ENCODE measurements at places on chromosomes 2 and 18.

- no peak for DNase-seq
These were observed 63.7 kb downstream of the COBLL1 start for GRCh38 chr2:164777847-164778461.

- no peak for DNase-seq
These were observed 13.5 kb upstream of the FEZ2 start for GRCh38 chr2:36611316-36611990.

DNA sequence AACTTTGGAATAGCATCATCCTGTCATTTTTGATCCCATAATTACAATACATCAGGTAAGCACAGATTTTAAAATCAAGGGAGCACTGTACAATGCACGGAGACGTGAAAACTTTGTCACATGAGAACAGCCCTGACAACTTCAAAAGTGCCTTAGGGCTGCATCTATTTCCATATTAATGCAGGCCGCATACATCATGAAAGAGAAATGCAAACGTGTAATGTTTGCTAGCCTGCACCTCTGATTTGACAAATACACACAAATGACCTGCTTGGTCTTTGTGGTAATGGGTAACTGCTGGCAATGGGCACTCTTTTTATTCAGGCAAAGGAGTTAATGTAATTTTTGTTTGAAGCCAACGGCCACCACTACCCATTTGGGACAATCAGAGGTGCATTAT, 202.0 kb upstream of the EPHA4 start:
- no peak for DNase-seq

- no peak for DNase-seq
These were observed 9.0 kb upstream of the ARHGEF4 start for GRCh38 chr2:130827502-130828251.

GRCh38 chr2:40488927-40489677, 37.2 kb upstream of the SLC8A1 start:
- peak; percentile 51 for DNase-seq

DNA sequence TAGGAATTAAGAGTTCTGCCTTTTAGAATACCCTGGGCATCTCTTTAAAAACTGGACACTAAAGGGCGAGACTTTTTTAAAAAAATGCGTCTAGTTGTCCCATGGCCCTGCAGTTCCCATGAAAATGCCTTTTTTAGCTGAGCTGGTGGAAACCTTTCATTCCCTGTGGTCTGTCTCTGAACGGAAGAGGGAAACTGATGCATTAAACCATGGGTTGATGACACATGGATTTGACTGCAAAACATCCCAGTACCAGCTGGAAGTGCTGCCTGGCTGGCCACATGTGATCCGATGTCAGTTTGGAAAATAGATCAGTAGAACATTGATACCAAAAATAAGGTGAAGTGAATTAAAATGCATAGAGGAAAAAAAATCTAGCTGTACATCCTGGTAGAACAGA, 129.2 kb downstream of the MYO1B start:
- DNase-seq = no peak

DNA sequence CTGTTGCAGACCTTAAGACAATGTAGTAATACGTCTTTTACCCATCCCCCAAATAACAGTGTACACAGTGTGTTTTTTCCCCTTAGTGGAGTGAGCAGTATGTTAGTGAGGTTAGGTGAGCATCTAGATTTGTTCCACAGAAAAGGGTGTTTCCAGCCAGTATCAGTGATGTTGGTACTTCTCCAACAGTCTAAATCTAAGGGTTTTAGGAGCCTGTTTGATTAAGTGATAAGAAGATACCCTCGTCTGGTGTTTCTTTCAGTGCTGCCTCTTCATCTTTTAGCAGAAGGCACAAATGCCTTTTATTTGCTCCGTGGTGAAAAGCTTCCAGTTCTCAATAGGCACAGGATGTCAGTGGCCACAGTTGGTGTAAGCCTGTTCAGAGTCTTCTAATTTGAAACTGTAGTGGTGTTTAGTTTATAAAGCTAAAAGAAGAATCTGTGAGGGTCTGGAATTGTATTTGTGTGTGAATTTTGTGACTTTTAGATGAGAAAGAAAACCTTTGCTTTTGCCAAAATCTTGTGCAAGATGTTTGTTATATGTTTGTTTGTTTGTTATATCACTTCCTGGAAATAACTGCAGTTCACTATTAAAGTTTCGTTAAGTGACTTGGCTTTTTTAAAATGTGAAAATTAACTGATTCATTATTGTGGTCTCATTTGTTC, 71.2 kb downstream of the MAP4K4 start:
- DNase-seq = no peak

DNA sequence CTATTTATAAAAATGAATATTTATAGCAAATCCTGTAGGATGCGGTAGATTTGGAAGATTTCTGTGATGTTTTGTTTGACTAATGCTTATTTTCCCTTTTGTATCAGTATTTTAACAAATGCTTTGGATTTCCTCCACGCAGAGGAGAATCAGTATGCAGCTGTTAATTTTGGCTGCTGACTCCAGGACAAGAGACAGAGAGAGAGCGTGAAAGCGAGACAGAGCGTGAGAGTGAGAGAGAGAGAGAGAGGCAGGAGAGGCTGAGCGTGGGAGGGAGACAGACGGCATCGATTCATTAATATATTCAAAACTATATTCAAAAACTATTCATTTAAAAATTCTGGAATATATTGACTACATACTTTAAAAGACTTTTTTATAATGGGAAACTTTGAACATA, 62.5 kb downstream of the RRM2 start:
- DNase-seq = no peak

DNA sequence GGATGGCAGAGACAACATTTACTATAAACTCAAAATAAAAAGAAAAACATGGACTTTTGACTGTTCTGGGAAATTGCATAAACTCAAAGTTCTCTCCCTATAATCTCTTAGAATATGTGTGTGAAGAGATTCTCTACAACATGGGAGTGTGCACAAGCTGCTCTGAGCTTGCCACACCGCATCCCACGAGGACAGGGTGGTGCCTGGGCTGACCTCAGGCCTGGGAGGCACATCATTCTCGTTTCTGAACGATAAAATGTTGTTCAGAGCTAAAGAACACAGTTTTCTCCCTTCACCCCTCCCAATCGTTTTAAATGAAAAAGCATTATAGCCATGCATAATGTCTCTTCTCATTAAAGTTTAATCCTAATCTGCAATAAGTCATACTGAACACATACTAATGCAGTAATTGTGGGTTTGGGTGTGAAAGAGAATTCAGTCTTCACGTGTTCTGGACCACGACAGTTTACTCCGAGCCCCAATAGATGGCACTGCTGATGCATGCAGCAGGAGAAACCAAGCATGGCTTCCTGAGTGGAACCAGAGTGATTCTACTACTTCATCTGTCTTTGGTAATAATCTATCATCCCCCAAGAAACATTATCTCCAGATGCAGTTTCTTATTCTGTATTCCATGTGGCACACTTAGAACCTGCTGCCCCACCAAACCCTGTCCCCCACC, 46.9 kb upstream of the LAMA1 start:
- DNase-seq = no peak

DNA sequence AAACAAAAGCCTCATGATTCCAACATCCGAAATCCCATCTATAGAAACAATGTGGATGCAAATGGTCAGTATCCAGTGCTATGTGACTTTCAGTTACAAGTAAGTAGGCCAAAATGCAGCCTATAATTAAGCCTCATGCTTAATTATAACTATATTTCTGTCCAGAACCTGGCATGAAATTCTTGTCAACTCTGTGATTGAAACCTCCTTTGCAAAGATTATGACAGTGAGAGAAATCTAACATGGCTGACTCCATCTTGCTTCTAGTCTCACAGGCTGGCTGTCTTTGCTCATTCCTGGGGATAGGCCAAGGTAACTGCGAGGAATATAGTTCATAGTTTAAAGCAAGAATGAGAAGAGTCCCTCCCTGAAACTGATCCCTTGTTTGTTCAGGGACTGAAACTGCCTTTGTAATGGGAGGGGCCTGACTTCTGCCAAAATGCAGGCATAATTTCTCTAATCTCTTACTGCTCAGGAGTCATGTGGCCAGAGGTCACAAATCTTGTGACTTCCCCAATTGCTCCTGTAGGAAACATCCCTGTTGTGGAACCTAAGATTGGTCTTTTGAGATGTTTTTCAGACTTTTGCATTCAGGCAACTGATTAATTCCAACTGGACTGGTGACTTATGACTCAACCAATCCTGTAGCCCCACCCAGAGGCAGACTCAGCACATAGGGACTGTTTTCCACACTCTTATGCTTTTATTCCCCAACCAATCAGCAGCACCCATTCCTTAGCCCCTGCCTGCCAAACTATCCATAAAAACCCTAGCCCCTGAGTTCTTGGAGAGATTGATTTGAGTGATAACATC, 84.5 kb upstream of the TLK1 start:
- DNase-seq = peak; percentile 18

- no peak for DNase-seq
These were observed 44.6 kb downstream of the TFCP2L1 start for GRCh38 chr2:121240436-121240835.

DNA sequence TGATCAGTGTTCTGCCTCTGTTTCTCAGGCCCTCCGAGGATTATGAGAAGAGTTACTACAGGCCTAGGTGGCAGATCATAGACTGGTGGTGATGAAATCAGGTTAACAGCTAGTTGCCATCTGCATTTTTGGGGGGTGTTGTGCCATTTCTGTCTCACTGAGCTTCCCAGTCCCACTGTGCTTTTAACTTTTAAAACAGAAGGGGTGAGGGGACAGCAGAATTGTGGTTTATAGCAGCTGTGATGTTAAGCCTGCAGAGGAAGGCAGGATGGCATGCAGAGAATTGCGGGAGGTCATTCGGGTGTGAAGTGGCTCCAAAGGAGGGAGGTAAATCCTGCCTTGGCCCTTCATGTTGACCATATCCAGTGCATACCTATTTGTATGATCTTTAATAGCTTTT, 5.0 kb downstream of the CAB39 start:
- no peak for DNase-seq

DNA sequence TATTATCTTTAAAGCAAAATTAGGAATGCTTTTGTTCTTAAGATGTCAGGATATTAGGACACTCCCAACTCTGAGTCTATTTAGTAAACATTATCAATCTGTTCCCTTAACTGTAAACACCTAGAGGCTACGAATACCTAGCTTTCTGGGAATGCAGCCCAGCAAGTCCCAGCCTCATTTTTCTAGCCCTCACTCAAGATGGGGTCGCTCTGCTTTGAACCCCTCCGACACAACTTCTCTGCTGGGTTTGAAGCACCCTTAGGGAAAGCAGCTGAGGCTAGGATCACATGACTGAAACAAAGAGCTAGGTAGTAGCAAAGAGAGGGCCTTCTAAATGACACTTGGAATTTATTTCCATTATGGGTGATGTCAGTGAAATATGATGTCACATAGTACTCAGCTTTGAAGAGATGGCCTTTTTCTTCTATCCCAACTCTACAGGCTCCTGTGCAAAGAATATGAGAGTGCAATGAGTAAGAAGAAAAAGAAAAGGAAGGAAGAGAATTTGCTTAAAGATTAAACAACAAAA, 114.7 kb downstream of the CSRNP3 start:
- DNase-seq = no peak

DNA sequence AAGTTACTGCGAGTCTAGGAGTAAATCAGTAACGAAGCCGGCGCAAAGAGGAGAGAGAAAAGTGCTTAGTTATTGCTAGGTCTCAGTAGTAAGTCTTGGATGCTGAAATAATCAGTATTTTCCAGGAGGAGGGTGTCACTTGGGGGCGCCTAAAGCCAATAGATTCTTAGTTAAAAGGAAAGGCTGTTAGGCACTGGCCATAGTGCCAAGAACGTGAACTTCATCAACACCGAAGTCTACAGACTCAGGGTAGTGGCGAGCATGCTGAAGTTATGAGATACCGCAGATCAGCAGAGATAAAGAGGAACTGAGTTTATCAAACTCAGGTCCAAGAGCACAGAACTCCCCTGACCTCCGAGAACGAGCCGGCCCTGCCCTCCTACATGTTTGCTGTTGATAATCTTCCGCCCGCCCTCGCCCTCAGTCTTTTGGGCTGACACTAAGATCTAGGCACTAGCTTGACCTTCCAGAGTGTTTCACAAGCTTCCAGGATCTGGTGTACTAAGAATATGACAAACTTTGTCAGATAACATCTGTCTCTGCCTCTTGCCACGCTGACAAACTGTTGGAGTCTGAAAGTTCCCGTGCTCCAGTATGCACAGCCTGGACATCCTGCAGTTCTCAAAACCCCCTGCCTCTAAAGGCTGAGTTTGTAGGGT, 49.2 kb downstream of the CYB5A start:
- DNase-seq = no peak

DNA sequence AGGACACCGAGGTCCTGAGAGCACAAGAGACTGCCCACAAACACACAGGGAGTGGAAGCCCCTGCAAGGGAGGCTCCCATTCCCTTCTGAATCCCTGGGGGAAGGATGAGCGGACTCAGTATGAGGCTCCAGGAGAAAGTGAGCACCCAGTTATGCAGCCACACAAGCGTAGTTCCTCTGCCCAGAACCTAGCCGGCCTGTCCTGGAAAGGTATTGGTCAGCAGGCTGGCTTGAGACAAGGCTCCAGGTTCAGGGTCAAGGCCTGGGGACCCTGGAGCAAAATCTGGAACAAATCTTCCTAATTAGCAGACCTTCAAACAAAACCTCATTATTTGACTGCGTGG, 1.2 kb upstream of the CAPG start:
- DNase-seq = no peak

DNA sequence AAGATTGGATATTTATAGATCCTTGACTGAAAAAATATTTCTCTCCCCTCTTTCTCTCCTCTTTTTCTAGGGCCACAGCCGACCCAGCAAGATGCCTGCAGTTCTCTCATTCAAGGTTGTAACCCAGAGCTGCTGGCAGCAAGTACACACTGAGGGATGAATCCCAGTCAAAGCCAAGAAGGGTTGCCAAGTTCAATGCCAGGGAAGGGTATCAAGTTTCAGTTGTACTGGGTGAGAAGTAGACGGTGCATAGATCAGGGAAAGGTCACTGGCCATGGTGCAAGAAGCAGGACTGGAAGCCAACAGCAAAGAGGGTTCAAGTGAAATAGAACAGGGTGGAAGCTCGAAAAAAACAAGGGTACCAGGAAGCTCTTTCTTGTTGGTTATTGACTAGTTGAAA, 170.2 kb downstream of the NRP2 start:
- no peak for DNase-seq

DNA sequence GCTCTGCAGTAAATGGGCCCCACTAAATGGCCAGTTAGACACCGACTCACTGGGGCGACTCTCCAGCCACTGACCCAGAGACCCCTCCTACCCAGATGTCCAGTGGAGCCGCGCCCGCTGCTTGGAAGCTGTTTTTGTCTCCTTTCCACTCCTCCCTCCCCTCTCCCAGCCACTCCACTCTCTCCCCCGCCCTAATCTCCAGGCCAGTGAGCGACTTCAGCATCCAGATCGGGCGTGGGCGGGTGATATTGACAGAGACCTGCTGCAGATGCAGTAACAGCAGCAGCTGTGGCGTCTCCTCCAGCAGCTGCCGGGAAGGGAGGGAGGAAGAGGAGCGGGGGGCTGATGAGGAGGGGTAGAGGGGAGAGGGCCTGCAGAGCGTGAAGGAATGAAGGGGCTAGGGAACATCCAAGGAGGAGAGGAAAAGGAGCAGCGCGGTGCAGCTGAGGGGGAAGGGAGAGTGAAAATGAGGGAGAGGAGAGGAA, at the start of gene SCN7A:
Gene SCN7A, minus strand, starts transcription at position 110 of the 485 bp plus-strand sequence. CDS start 16,553 bp downstream, outside the sequence.
- no peak for DNase-seq

Measured in CD14-positive monocyte (primary cell).